Ureter (tissue), 1 donor: ENCODE measurements at places on chromosomes 5 and 9. TPM values are rescaled to one million over a fixed set of nuclear protein-coding genes. Genes with fewer than 3 reads are reported as not detected.

GRCh38 chr9:21696411-21696871, 106.0 kb upstream of the MTAP start:
- DNase-seq = no peak

- DNase-seq = no peak
Measured at GRCh38 chr5:103424453-103425205, 138.0 kb downstream of the NUDT12 start.

GRCh38 chr5:139640421-139641115, 7.6 kb upstream of the CXXC5 start:
- no peak for DNase-seq

- no peak for DNase-seq
Measured at GRCh38 chr9:114150608-114151007, 4.7 kb upstream of the COL27A1 start.

GRCh38 chr9:79447762-79448161, 124.0 kb upstream of the TLE4 start:
- DNase-seq = no peak

DNA sequence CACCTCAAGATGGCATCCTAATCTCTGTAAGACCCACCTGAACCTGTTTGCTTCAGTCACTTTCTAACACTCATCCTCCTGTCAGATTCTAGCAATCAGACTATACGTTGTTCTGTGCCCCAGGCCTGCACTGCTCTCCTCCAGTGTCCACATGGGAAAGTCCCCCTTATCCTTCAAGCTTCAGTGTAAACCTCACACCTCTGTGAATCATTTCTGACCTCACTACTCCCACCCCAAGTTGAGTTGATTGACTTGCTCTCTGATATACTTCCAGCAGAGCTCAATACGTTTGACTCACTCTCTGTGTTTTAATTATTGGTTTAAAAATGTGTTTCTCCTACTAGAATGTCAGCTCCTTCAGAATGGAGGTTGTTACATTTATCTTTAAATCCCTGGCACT, 240.2 kb downstream of the FBXL17 start:
- no peak for DNase-seq

- DNase-seq = no peak
Measured at GRCh38 chr9:130741831-130742449, 48.4 kb downstream of the EXOSC2 start.

DNA sequence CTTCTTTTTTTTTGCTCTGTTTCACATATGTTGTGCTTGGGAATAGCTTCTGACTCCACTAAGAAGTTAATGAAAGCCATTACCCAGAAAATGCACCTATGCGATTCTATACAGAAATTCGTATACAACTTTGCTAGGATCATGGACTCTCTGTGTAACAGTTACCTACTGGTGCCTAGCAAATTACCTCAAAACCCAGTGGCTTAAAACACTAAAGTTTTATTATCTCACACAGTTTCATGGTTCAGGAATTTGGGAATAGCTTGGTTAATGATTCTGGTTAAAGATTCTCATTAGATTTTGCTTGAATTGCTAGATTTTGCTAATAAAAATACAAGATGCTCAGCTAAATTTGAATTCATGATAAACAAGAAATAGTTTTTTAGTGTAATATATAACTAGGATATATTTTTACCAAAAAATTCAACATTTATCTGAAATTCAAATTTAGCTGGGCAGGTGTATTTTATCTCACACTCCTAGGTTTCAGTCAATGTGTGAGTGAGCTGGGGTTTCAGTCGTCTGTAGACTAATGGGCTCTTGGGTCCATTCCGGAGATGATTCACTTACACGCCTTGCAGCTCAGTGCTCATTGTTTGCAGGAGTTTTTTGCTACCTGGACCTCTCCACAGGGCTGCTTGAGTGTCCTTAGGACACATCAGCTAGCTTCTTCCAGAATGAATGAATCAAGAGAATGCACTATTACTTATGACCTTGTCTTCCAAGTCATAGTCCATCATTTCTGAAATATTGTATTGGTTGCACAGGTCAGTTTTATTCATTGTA, 75.1 kb downstream of the MROH2B start:
- DNase-seq = no peak

DNA sequence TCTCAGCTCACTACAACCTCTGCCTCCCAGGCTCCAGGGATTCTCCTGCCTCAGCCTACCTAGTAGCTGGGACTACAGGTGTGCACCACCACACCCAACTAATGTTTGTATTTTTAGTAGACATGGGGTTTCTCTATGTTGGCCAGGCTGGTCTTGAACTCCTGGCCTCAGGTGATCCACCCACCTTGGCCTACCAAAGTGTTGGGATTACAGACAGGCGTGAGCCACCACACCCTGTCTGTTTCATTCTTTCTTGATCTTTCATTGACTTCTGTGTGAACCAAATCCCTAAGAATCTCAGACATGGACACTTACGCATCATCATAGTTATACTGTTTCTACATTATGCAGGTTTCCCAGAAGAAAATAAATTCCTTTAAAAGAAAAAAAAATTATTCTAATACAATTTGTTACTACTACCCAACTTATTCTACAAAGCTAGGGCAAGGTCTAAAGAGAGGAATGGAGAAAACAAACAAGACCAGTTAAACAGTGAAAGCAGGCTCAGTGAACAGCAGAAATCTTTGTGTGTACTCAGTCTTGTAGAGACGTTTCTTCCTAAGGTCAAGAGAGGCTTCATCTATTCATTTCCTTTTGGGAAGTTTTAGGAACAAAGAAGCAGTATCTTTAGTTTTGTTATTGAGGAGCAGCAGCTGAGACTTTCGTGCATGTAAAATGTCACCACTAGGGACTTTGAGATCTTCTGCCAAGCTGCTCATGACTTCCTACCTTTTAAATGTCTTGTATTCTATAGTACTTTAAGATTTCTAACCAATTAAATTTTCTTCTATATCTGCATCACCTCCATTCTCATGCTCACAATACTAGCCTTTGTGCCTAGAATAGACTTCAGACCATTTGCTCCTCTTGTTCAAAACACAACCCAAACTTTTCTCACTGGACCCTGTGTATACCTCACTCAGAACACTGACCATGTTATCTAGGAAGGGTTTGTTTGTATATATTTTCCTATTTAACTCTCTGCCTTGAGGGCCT, 5.6 kb upstream of the HMGCR start:
- DNase-seq = no peak

DNA sequence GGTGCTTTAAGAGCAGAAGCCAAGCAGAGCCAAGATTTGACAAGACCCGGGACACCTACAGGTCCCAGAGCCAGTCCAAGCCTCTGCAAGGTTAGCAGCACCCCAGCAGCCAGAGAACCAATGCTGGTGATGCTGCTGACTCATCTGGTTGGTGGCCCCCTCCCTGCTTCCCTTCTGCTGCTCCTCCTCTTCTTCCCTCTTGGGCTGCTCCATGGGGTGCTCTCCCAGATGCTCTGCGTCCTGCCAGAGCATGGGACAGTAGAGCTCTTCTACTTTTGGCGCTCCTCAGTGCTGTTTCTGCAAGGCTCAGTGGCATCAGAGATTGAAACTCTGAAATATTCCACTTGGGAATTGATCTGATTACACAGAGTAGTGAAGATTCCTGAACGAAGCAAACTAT, 76.1 kb upstream of the SAP30L start:
- no peak for DNase-seq

DNA sequence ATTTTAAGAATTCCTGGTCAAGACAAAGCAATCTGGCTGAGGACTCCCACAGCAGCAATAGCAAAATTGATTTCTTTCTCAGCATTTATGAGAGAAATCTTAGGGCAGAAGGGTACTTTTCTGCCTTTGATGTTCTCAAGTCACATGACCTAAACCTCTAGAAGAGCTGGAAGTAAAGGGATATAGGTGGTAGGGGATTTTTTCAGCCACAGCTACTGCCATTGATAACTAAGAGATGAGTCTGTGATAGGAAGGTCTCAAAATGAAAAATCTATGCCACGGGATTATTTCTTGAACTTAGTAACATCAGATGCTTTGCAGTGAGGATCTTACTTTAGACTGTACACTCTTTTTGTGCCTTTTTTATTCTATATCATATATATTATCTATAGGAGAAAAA, 35.6 kb downstream of the IL6ST start:
- no peak for DNase-seq

GRCh38 chr9:123378025-123378424, 22.0 kb downstream of the CRB2 start:
- no peak for DNase-seq

DNA sequence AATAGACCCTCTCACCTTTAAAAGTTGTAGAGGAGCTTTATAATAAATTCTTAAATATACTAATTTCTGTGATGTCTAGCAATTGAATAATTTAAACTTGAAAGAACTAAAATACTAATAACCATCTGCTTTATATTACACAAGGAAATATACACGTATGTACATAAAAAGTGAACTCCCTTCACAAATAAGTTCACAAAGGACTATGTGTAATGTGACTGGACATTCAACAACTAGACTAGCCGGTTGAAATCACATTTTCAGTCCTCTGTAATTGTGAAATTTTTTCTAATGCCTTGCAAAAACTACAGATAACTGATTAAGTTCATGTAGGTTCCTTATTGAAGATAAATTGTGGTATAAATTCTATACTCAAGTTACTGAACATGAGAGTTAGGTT, 11.6 kb downstream of the NSA2 start:
- DNase-seq = no peak

- DNase-seq = no peak
Measured at GRCh38 chr9:110076894-110077725, 130.8 kb downstream of the C9orf152 start.

GRCh38 chr9:118595719-118596305, 773.4 kb downstream of the BRINP1 start:
- DNase-seq = peak; percentile 47

- DNase-seq = no peak
Measured at GRCh38 chr5:11240293-11241190, 479.5 kb upstream of the DAP start.

GRCh38 chr5:179805070-179805528, 1.6 kb downstream of the MGAT4B start:
- no peak for DNase-seq

- DNase-seq = no peak
Measured at GRCh38 chr5:8842971-8843551, 702.8 kb downstream of the SEMA5A start.

The PAPPA gene
- 4.9 TPM for total RNA-seq

The CRB2 gene
- 0.05 TPM for total RNA-seq

The STARD4 gene
- 8.9 TPM for total RNA-seq

The MARCOL gene
- not detected for total RNA-seq

The TMEM215 gene
- total RNA-seq = not detected

The EPB41L4B gene
- 15.9 TPM for total RNA-seq

The PCDHGA8 gene
- total RNA-seq = 3.3 TPM

The TRIP13 gene
- 1.7 TPM for total RNA-seq

The TCF7 gene
- total RNA-seq = 3.6 TPM

The TYRP1 gene
- not detected for total RNA-seq

The SPINK13 gene
- total RNA-seq = not detected

The IL3 gene
- not detected for total RNA-seq

The TMED7 gene
- 88.8 TPM for total RNA-seq

The RUSC2 gene
- total RNA-seq = 29.8 TPM

The LCN12 gene
- total RNA-seq = 3.4 TPM

The ECSCR gene
- 31.1 TPM for total RNA-seq

The IFNA21 gene
- total RNA-seq = not detected
